ENCODE measurements at places on chromosomes 16 and 17.

GRCh38 chr17:45433159-45433535 is 477 bp upstream of the ARHGAP27 start:
- DNase-seq: no peak

DNA sequence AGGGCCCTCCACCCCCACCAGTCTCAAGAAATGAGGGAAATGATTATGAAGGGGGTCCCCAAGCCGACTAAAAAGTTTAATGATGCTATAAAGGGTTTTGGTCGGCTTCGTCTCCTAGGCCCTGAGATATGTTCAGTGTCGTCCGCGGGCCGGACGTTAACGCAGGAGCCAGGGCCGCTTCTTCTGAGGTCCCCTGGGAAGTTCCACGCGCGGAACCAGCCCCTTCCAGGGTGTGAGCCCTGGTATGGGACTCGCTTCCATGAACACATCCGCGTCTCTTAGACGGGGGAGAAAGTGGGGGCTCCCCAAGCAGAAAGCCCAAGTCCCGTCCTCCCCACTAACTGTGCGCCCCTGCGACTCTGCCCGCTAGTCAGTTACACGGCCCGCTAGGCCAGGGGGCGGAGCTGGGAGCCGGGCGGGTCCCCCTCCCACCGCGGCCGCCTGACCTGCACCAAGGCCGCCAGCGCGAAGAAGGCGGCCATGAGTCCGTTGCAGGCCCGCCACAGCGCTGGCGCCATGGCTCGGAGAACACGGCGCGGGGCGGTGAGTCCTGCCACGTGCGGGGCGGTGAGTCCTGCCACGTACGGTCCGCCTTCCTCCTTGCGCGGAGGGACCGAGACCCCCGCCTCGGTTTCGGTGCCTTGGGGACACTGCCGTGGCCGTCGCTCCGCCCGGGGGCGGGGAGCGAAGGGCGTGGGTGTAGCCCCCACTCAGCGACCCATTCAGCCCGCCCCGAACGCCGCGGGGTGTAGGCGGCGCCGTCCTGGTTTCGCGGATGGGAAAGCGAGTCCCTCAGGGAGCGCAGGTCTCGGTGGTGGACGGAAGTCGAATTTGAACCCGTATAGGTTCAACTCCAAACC is at the start of gene TMEM220:
TMEM220 (minus strand) TSS at position 690 of the 860 bp plus-strand sequence; CDS start at position 518, 172 bp downstream.
- DNase-seq: peak; percentile 40

- DNase-seq: no peak
Observed at GRCh38 chr16:77551357-77551756, 116.5 kb upstream of the ADAMTS18 start.

DNA sequence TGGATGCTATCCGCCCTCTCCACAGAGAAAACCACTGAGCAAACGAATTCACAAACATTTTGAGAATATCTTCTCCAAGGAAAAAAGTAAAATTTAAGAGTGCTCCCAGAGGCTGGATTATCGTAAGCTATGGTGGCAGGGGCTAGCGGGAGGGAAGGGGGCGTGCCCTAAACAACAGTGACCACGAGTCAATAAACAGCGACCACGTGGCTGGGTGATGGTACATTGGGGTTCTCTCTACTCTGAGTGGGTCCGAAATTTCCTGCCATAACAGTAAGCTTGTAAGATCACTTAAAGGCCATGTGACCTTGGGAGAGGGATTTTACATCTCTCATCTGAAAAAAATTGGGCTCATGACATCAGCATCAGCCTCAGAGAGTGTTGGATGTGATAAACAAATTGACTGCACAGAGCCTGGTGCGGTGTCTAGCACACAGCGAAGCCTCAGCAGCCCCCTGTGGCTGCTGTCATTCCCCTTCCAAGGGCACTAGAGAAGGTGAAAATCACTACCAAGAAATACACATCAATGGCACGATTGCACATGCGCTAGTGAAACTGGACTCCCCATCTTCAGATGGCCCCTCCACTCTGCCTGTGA is 213.2 kb downstream of the XYLT1 start:
- DNase-seq: no peak

DNA sequence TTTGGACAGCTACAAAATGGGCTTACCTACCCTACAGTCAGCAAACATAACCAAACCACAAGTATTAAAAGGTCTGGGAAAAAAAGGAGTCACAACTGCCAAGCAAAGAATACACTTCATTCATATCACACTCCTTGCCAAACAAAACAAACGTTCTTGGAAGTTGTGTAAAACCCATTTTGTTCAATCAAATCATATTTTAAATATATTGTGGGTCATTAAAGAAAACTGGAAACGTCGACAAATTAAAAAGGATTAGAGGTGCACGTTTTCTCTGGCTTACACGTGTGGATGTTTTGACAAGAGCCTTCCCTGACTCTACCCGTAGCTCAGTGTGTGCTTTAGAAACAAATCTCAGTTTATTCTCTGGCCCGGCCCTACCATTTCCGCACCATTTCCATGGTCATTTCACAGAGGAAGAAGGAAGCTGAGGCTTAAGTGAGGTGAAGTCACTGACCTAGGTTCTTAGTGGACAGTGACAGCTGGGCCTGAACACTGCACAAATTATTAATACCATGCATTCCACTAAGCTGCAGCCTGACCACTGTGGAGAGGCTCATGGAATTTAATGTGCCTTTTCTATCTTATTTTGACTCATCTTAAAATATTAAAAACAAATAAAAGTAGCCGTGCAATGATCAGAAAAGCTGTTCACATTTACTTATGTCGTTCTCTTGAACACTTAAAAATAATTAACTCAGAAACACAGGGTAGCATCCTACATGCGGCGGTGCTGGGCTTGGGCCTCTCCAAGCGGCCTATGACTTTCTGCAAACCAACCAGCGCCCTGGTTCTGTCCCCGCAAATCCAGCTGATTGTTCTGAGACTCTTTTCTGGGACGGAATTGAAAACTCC is 968 bp downstream of the CEP112 start:
- DNase-seq: no peak

- DNase-seq: no peak
Observed at GRCh38 chr16:89805136-89805905, 11.1 kb downstream of the FANCA start.

DNA sequence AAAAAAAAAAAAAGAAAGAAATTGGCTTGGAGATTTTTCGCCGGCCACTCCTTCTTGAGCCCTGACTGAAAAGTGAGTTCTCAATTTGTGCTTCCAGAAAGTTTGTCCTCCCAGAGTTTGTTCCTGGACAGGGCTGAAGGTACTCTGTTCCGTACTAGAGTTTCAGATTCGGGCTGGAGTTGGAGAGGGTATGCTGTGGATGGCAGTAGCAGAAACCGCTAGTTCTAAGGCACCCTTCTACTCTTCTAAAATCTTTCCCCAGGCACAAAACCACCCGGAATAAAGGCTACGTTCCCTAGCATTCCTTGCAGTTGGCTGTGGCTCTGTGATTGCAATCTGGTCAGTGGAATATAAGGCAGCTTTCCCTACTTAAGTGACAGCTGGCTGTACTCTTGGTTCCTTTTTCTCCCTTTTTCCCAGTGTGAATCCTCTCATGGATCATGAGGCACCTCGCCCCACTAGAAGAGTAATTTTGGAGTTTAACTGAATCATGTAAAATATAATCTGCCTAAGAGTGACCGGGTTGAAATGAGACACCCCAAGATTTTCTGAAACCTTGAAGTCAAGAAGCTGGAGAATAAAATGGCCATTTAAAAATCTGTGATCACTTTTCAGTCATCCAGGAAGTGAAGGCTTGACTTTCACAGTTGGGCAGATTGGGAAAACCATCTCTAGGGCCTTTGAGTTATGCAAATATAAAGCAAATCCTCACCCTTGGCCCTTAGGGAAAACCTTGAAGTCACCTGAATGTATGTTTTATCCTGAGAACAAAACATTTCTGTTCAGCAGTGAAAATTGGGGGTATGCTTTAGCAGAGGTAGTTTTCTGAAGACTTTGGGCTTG is 901 bp upstream of the HEATR6 start:
- DNase-seq: no peak

DNA sequence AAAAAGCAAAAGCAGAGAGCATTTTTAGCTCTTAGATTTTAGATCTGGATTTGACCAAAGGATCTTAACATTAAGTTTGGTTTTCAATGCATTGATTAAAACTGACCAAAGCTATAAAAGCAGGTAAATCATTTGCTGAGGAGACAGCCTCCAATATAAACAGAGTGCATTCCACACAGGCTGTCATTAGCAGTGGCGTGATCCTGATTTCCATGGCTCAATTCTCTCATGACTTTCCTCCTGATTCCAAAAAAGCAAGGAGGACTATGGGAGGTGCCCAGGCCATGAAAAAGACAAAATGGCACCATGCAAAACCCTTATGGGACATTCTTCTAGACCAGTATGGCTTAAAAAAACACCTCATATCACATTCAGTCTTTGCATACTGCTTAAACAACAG is 53.5 kb downstream of the PARN start:
- no peak for DNase-seq

GRCh38 chr17:68906638-68907037 is 48.6 kb downstream of the ABCA8 start:
- no peak for DNase-seq

Measured in stimulated activated naive CD4-positive, alpha-beta T cell (primary cell).